ENCODE measurements at places on chromosomes 16 and 17.

GRCh38 chr17:8629371-8630226 lies 926 bp downstream of the MYH10 start:
- no peak for DNase-seq

GRCh38 chr17:65013613-65014391 lies 42.7 kb downstream of the GNA13 start:
- DNase-seq = peak; percentile 24

- no peak for DNase-seq
Observed at GRCh38 chr16:89786474-89787364, 29.7 kb downstream of the FANCA start.

GRCh38 chr17:73769479-73769878 lies 125.2 kb upstream of the SDK2 start:
- DNase-seq = no peak

DNA sequence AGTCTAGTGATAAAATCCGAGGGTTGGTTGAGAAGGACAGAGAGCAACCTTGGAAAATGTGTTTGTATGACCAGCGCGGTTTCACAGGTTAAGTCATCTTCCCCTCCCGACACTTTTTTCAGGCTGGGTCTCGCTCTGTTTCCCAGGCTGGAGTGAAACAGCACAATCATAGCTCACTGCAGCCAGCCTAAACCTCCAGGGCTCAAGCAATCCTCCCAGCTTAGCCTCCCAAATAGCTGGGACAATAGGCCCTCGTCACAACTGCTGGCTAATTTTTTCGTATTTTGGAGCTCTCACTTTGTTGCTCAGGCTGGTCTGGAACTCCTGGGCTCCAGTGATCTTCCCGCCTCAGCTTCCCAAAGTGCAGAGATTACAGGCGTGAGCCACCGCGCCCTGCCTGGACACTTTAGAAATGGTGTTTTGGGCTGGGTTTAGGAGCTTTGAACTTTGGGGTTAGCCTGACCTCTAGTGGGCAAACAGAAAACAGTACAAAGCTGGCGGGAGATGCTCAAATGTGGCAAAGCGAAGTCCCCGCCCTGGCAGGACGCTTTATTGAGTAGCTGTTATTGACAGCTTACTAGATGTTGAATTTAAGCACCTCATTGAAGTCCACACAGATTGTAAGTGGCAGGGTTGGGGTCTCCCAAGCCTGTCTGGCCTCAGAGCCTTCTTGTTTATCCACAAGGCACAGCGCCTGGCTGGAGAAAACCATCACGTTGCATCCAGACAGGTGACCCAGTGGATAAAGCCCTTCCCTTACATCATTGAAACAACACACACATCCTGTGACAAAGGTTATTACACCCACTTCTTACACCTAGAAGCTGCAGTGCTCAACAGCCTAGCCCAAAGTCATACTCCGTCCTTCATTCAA lies 34.7 kb upstream of the RBBP6 start:
- DNase-seq = peak; percentile 58

- DNase-seq = no peak
Observed at GRCh38 chr17:79164913-79165695, 90.5 kb downstream of the ENGASE start.

- DNase-seq = peak; percentile 6
Observed at GRCh38 chr16:66511602-66512271, 38.2 kb downstream of the TK2 start.
